ENCODE measurements at places on chromosomes 2 and 18. TPM values are rescaled to one million over a fixed set of nuclear protein-coding genes. Genes with fewer than 3 reads are reported as not detected.

DNA sequence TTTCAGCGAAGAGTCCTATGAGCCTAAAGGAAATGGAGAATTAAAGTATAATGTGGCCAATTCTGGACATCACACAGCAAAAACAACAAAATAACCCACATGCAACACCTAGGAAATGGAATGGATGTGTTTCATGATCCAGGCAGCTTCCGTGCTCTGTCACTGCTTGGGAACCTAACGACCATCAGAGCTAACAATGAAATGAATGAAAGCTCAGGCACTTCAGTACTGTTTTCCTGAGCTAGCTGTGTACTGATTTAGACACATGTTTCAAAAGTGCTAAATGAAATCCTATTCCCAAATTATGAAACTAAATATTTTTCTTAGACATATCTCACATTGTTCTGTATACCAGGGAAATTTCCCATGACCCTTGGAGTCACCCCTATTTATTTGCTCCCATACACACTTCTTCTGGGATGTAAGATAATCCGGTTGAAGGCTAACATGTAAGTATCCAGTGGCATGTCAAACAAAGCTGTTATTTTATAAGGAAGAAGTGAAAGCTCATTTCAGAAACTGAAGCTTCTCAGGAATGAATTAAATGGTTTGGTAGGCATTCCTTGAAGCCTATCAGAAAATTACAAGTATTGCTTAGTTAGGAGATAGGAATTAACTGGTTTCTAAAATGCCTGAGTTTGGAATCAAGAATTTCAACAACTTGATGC is 108.5 kb upstream of the RND3 start:
- DNase-seq: no peak

GRCh38 chr2:149068996-149069888 is 30.7 kb downstream of the LYPD6B start:
- DNase-seq: peak; percentile 78

AKAIN1 gene
- not detected for total RNA-seq

DNA sequence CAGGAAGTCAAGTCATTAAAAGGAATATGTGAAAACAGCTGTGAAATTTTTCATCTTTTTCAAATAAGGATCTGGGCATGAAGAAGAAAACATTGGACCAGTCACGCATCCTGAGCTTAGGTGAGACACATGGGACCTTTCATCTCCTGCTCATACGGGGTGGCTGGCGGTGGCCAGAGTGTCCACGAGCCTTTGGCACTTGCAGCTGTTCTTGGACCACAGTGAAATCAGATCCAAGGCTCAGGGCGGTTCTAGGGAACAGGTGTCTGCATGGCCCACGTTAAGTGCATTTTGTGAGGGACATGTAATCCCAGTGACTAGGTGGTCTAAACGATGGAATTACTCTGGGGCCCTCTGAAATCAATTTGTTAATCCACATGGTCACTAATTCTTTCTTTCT is 212.7 kb upstream of the COPS8 start:
- no peak for DNase-seq

DNA sequence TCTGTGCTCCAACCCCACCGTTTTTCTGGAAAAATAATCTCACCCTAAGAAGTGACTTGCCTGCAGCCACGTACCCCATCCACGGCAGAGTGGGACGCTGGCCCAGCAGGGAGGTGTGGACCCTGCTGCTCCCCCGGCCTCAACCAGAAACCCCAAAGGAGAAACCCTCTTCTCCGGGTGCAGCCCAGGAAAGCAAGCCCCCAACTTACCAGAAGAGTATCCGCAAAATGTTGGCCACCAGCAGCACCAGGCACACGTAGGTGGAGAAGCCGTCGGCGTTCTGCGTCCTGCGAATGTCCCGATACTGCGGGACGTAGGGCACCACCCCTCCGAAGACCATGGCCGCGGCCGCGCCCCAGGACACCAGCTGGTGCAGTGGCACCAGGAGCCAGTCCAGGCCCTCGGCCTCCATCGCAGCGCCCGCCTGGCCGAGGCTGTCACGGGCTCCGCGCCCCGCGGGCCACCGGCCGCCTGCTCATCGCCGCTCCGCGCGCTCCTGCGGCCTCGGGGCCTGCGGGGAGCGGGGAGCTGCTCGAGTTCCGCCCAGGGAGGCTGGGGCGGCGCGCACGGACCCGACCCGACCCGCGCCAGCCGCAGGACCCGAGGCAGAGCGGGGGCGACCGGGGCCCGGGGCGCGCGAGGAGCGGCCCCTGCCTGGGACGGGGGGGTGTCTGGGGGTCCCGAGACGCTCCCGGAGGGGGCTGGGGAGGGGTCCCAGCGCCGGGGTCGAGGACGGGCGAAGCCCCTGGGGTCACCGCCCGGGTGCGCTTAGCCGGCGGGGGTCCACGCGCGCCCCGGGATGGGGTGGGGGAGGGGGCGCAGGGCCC is 725 bp downstream of the SLC66A2 start:
- peak; percentile 25 for DNase-seq

DNA sequence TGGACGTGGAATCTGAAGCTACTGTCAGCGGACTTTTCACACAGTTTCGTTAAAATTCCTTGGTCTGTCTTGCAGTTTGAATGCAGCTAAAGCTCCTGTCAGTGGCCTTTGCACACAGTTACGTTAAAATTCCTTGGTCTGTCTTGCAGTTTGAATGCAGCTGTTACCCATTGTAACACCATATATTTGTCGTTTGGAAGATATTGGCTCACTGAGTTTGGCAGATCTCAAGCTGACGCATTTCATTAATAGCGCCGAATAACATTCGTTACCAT is 1.0 kb downstream of the LIMS1 start:
- DNase-seq: peak; percentile 25

UGT1A1 gene
- total RNA-seq: 0.17 TPM

GRCh38 chr2:216006164-216006663 is 7.1 kb downstream of the MREG start:
- DNase-seq: peak; percentile 98

GRCh38 chr2:14424478-14425390 is 207.8 kb upstream of the LRATD1 start:
- no peak for DNase-seq

DYSF gene
- total RNA-seq: 28.9 TPM

GRCh38 chr18:2410688-2411087 is 160.6 kb downstream of the METTL4 start:
- DNase-seq: peak; percentile 76

DES gene
- not detected for total RNA-seq

DNA sequence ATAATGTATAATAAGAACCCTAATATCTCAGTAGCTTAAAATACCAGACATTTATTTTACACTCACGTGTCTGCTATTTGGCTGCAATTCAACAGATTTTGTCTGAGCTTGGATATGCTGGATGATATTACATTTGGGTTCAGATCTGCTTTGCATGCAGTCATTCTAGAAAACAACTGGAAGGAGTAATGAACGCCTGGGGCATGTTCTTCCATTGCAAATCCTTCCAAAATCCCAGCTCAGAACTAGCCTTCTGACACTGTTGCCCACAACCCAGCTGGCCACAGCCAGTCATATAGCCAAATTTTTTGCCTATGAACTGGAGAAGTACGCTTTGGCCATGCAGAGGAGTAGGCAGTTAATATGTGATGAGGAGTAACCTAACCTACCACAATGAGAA is 597.8 kb upstream of the VRK2 start:
- DNase-seq: no peak

BUB1 gene
- total RNA-seq: 35.5 TPM

- DNase-seq: no peak
Measured at GRCh38 chr18:74389991-74390390, 67.1 kb downstream of the DIPK1C start.

DNA sequence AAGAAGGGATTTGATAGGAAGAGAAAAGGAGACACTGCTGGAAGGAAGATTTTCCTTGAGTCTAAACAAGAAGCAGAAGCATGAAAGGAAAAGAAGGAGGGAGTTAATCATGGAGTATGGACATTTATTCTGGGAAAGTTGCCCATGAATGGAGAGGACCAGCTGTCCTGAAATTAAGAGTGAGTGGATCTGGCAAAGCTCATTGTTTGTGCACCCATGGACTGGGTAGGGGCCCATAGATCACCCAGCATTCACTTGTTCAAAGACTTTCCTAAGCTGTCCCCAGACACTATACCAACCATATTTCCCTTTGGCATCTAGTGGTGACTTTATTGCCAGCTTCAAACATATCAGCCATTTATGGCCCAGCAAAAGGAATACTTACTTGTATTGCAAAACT is 422.7 kb downstream of the FBXO15 start:
- no peak for DNase-seq

- no peak for DNase-seq
Measured at GRCh38 chr2:8162552-8162951, 519.3 kb upstream of the ID2 start.

- no peak for DNase-seq
Measured at GRCh38 chr2:33552758-33553461, 46.2 kb downstream of the FAM98A start.

DNA sequence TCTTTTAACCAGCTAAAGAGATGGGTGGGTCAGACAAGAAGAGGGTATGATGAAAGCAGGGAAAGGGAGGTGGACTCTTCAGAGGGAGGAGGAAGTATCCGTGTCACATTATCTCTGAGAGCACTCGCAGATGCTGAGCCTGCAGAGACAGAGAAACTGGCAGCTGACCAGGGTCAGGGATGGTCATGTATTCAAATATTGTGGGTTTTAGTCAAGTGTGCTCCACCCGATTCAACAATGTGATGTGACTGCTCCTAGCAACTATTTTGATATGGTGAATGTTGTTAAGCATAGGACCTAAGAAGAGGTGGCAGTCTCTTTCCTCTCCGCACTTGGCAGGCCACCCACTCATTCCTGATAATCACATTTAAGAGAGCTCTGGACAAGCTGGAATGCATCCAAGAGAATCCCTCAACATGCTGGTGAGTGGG is 1.3 kb upstream of the CLIP4 start:
- peak; percentile 97 for DNase-seq

- DNase-seq: no peak
Measured at GRCh38 chr2:98467082-98467536, 22.5 kb downstream of the INPP4A start.

- no peak for DNase-seq
Measured at GRCh38 chr18:69658103-69658502, 257.4 kb downstream of the DOK6 start.

DNA sequence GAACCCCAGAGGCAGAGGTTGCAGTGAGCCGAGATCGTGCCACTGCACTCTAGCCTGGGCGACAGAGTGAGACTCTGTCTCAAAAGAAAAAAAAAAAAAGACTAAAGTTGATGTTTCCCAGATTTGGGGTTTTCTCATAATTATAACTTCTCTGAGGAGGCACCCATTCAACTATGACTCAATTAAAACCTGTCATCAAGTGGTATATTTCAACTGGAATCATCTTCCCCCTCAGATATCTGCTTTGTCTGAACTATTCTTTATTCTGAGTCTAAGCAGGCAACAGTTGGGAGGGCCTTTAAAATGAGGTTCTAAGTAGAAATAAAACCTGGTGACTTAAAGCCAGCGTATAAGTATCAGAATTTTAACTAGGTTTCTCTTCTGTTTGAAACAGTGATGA is 88.5 kb downstream of the PTRHD1 start:
- DNase-seq: no peak

- DNase-seq: peak; percentile 20
Measured at GRCh38 chr2:109438773-109439389, 174.9 kb downstream of the SEPTIN10 start.

- DNase-seq: no peak
Measured at GRCh38 chr2:226667736-226668135, 131.9 kb downstream of the IRS1 start.

ANTXR1 gene
- total RNA-seq: 41.3 TPM

DNA sequence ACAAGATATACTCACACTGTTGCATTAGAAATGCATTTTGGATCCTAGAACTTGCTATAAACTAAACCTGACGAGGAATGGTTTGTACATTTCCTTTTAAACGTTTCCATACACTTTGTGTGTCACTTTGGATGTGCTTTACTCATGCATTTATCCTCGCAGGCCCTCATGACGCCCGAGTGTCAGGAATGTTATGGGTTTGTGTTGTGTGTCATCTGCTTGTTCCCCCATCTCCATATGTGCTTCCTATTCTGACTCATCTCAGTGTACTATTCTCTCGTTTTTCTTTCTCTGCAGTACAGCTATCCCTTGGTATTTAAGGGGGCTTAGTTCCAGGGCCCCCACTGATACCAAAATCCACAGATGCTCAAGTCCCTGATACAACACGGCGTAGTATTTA is 121.5 kb upstream of the RASGRP3 start:
- no peak for DNase-seq

- no peak for DNase-seq
Measured at GRCh38 chr2:100460904-100461530, 9.3 kb upstream of the NMS start.

DNA sequence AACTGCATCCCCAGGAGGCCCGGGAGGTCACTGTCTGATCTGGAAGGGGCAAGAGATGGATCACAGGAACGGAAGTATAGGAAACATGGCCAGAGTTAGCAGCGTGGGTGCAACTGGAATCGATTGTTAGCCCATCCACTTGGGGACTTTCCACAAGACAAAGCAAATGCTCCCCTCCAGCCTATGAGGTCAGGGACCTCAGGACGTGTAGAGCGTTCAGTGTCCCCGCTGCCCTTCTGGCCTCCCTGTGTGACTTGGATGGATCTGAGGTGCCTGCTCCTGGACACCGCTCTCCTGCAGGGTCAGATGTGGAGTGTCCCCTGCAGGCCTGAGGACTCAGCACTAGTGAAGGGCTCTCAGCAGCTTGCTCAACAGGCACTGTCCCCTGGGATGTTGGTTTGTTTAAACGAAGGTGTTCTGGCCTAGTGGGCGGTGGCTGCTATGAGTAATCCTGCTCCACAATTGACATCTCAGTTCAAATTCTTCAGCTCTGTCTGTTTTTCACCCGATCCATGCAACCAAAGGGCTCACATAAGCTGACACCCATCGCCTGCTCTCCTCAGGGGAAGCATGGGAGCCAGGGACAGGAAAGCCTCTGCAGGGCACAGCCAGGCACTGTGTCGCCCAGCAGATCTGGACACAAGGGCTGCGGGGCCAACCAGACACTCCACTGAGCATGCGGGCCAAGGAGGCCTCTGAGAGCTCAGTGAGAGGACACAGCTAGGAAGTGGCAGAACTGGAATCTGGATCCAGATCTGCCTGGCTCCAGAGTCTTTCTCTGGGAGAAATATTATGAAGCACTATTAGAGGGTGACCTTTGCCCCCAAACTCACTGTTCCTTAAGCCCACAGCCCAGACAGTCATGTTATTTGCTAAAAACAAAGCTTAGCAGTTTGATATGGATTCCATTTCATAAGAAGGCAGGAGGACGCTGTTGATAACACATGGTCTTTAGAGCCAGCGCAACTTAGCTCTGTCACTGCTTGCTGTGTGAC is 78.5 kb downstream of the RHOB start:
- peak; percentile 44 for DNase-seq

ATOH8 gene
- total RNA-seq: not detected

DNA sequence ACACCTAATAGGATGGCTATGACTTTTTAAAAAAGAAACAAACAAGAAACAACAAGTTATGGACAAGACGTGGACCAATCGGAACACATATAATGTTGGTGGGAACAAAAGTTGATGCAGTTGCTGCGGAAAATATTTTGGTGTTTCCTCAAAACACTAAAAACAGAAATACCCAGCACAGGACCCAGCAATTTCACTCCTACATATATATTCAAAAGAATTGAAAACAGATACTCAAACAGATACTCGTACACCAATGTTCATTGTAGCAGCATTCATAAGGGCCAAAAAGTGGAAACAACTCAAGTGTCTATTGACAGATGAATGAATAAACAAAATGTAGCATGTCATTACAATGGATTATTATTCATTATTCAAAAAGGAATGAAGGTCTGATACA is 12.1 kb downstream of the CCDC141 start:
- DNase-seq: no peak
